ENCODE measurements at places on chromosomes 6 and 20.

GRCh38 chr20:60254901-60255411 lies 296.7 kb downstream of the CDH26 start:
- no peak for DNase-seq

DNA sequence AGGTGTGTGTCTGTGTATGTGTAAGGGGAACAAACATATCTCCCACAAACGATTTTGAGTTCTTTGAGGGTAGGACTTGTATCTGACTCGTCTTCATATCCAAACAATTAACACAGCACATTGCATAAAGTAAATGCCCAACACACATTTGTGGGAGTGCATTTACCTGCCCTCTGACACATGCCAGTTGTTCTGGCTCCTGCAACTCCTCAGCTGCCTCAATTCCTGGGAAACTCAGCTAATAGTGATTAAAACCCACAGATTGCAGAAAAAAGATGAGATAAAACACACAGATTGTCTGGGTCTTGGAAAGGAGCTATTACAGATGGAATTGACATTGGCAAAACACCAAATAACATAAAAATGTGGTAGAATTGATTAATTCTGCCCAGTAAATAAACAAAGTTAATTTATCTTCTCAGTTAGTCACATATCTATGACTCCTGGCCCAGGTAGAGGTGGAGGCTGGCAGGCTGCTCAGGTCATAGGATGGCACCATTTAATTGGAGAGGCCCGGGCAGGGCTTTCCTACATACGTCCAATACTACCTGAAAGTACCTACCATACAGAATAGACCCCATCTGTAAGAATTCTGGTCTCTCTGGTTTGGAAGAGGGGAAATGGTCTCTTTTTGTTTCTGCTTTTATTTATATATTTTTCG lies 71.5 kb upstream of the IFNGR1 start:
- no peak for DNase-seq

DNA sequence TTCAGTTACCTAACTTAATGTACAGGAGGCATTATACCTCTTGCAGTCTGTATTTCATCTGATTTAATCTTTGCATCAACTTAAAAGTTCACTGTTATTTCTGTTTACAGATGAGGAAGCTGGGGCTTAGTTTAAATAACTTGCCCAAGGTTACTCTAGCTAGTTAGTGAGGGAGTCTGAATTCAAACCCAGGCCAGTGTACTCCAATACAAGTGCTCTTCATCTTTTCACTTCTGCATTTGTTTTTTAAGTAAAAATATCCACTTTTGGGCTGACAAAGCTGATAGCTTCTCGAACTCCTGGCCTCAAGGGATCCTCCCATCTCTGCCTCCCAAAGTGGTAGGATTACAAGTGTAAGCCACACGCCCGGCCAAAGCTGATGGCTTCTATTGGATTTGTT lies 23.6 kb downstream of the RREB1 start:
- DNase-seq = no peak

DNA sequence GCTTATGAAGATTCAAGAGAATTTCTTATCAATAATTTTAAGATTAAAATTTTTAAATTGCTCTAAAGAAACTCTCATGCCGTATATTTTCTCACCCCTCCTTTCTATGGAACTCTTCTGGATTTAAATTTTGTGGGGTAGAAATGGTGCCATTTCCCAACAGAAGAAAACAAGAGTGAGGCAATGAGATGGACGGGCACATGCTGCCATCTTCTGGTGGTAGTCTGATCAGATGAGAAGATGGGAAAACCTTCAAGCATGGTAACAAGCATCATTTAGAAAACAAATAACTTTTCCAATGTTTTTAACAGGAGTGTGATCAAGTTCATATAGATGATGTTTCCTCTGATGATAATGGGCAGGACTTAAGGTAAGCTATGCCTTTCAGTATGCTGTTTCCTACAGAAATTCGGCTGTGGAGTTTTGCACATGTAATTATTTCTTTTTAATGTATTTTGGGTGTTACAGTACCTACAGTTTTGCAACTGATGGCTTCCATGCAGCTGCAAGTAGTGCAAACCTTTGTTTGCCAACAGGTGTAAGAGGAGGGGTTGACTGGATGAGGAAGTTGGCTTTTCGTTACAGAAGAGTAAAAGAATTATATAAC lies 271.4 kb downstream of the EYA4 start:
- peak; percentile 20 for DNase-seq

DNA sequence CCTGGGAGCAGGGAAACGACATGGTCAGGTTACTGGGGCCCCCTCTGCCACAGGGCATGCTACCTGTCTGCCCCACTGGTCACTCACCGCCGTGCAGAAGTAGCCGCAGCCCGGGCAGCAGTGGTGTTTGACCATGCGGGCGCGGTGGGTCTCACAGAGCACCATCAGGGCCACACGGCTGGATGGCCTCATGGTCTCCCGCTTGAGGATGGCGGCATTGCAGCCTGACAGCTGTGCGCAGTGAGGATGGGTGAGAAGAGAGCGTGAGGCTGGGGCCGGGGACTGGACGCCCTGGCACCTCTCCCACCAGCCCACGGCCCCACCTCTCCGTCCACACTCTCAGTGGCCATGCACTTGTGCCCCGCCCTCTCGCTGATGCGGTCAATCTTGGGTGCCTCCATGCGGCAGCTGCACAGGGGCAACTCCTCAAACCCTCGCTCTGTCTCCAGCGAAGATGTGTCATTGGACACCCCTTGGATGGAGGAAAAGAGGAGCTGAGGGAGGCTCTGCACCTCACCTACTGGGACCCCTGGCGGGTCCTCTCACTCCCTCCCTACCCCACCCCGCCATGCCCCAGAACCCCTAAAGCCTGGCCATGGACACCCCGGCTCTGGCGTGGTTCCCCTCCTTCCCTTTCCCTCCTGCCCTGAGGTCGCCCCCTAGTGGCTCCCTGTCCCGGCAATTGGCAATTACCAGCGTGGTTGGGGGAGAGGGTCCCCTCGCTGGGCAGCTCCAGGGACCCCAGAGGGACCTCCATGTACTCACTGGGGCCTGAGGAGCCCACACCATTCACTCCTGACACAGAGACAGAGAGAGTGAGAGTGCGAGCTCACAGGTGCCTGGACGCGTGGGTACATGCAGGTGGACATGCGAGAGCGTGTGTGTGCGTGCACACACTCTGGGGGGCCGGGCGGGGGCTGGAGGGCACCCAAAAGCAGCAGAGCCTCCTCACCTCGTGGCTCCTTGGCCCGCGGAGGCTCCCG lies 8.9 kb downstream of the EHMT2 start:
- peak; percentile 78 for DNase-seq

DNA sequence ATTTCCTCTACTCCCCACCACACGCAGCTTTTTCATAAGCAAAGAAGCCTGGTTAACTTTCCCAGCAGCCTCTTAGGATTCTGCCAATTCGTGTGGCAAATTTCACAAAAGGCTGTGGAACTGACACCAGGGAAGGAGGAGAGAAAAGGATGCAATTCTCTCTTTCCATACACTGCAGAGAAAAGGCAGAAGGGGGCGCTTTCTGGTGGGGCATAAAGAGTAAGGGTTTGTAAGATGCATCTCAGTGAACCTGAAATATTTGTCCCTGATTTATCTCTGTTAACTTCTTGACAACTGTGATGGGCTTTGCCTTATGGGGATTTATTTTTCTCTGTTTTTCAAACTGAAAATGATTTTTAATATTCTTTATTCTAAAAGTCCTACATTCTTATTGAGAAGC lies 45.5 kb upstream of the GLP1R start:
- peak; percentile 30 for DNase-seq

DNA sequence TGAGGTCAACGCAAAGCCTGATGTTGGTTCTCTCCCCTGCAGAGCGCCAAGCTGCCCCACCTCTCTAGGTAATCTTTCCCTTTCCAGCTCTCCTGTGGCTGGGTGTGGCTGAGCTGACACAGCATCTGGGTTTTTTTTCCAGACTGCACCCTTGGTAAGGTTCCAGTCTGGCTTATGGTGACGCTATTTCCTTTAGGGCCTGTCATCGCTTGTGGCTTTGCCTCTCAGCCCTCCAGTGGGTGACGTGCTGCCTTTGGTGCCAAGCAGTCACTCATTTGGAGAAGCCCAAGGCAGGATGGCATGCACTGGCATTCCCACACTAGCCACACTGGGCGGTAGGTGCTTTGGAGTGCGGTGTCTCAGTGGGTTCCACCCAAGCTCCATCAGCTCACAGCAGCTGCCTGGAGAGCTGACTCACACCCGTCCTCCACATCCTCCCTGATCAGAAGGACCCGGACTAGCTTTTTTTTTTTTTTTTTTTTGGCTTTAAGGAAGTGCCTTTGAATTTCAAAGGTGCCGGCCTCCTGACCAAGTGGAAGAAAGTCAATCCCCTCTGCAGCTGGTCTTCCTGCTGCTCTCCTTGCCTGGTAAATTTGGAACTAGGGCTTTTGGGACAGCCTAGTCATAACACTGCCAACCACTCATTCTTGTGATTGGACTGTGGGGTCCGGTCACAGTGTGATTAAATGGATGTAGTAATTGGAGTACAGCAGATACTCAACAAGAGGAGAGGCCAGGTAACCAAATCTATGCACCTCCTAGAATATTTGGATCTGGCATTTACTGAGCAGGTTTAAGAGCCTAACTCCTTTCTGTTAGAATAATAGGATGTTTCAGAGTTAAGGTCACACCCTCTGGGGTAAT lies 153.6 kb downstream of the CD83 start:
- DNase-seq = peak; percentile 66

- no peak for DNase-seq
Measured at GRCh38 chr20:60691966-60692615, 560.0 kb upstream of the CDH4 start.

DNA sequence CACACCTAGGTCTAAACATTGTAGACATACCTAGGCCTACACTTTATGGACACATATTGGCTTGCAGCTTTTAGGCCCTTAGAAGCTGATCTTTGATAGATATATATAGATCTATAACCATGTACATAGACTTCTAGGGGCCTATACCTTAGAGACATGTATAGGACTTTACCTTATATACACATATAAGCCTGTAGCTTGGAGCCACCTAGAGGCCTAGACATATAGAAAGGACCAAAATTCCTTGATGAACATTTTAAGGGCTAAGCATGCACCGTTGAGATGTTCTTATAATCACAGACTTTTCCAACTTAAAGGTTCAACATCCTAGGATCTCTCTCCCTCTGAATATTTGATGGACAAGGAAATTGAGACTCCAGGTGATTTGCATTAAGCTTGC lies 371.7 kb upstream of the SASH1 start:
- DNase-seq = no peak

- no peak for DNase-seq
Measured at GRCh38 chr6:143843677-143843999, 500 bp downstream of the LTV1 start.

DNA sequence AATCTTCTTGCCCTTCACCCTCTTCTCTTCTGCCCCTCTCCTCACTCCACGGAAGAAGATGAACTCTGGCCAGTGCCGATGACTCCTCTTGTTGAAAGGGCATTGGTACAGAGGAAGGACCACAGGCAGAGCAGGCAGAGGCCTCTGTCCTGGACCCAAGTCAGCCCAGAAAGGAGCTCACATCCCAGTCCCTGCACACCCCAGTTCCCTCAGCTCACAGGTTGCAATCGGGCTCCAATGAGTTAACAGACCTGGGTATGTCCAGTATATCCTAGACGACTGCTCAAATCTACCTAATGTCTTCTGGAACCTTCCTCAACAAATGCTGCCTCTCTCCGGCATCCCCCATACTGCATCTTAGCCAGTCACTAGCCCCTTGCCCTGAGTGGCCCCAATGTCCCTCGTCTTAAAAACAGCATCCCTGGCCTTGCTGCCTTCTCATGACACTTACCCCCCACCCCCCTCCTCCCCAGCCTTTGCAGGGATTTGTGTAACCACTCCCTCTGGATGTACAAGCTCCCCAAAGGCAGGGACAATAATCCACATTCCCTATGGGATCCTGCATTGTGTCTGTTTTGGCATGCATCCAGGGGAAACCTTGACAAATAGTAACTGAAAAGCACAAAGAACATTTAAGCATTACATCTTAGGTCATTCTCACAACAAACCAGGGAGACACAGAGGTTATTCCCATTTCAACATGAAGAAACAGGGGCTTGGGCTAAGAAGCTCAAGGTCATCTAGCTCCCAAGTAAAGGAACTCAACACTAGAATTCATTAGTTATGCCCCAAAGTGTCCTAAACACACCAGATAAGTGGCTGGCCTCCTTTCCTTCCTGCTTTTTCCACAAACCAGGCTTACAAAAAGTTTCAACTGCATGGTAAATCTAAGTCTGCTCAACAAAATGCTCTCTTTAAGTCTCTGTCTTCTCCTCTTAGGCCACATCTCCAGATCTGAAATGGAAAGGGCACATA lies 45.1 kb downstream of the TRERF1 start:
- DNase-seq = no peak

GRCh38 chr6:45415315-45415714 lies 37.6 kb upstream of the SUPT3H start:
- DNase-seq = no peak

DNA sequence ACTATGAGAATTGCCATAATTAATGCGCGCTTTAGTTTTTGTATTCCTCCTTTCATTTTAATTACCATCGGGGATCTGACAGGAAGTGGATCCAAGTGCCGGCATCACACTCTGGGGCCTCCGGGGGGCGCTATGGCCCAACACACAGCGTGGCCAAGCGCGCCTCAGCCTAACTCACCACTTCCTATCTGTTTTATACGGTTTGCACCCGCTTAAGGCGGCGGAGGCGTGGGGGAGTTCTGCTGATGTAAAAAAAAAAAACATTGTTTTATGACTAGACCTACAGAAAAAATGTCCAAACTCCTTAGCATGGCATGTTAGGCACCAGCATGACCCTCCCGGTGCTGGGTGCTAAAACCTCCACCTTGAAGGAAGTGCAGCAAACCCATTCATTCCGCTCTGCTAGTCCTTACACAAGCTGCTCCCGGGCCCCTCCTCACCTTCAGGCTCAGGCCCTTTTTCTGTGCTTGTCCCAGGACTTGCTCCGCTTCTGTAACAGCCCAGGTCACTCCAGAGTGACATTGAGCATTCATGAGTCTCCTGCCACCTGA lies 4.5 kb upstream of the EBF4 start:
- peak; percentile 84 for DNase-seq

DNA sequence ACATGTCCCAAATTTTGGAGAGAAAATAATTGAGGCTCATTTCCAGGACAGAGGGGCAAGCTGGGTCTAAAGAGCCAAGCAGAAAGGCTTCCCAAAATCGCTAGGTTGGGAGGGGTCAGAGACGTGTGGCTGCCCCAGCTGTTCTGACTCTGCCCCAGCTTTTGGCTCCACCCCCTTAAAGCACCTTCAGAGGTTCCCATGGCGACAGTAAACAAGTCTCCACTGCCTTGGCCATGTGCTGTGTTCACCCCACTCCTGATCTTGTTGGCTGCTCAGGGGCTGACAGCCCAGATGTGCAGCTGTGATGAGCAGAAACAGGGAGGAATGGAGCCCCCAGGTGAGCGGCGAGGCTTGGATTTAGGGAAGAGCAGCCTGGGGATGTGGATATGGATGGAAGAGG lies 72.8 kb upstream of the SPTLC3 start:
- DNase-seq = no peak

- peak; percentile 62 for DNase-seq
Measured at GRCh38 chr20:33933469-33933909, 60.2 kb upstream of the RALY start.

- DNase-seq = no peak
Measured at GRCh38 chr6:32886681-32887383, 32.8 kb downstream of the PSMB9 start.

- DNase-seq = peak; percentile 65
Measured at GRCh38 chr20:1434571-1435336, 31.9 kb downstream of the NSFL1C start.

GRCh38 chr6:165616116-165616515 lies 46.9 kb downstream of the PDE10A start:
- no peak for DNase-seq
